ENCODE measurements at places on chromosomes 3 and 15. TPM values are rescaled to one million over a fixed set of nuclear protein-coding genes. Genes with fewer than 3 reads are reported as not detected.

DNA sequence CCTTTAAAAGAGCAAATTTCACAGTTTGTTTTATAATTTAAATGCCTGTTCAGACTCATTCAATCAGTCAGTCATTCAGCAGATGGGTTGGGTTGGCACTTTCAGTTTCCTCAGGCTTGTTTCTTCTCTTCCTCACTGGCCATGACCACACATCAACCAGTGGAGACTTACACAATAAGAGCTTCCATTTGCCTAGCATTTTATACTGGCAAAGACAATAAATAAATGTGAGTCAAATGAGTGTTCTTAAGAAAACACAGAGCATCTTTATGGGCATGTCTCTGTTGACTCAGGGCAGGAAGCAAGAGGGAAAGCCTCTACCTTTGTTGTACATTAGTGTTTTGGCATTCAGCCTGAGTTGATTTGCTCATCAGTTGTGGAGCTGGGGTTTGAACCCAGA, 122.6 kb downstream of the EPHB1 start:
- no peak for DNase-seq

DNA sequence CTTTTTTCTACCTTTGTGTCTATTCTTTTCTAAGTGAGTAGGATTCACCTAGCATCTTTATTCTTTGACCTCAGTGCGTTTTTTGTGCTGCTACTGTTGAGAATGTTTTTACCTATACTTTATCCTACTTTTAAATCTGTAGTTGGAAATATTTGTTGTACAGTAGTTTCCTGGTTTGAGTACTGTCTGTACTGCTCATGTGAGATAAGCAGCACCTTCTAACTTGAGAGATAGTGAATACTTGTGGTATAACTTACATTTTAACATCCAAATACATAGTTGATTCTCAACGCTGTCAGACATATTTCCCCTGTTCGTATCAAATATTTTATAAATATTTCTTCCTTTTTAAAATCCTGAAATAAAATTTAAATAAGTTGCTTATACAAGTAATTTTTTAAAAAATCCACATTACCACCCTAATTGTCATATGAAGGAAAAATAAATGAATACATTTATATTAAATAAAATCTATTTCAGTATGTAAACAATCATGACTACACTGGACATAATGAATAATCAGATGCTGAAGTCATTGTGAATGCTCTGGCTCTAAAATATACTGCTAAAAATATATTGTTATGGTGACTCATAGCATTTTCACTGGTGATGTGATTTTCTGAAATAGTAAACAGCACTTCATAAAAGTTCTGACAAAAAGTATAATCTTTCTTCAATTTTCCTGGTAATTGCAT, 17.4 kb downstream of the ATP11B start:
- DNase-seq, result no peak

DNA sequence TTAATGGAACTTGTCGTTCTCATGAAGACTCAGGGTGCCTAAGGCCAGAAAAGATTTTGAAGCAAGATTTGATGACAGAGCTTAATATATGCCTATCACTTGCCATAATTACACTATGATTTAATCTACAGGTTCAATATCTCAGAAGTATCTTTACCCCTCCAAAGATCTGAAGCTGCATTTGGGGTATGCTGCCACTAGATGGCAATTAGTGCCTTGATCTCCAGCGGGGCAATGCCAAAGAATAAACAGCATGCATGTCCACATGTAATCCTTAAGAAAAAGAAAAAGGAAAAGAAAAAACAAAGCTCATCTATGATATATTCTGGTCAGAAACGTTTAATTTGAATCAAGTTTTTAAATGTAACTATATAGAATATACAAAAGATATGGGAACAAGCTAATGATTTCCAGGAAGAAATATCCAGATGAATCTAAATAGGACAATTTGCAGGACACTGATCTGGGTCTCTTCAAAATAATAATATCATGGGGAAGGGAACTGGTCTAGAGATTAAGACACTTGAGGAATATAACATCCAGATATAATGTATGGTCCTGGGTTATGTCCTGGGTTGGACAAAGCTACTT, 55.0 kb upstream of the SOX14 start:
- no peak for DNase-seq

Gene LRRK1
- 6.3 TPM for total RNA-seq

- DNase-seq, result no peak
Measured at GRCh38 chr3:81173514-81173913, 587.9 kb downstream of the GBE1 start.

DNA sequence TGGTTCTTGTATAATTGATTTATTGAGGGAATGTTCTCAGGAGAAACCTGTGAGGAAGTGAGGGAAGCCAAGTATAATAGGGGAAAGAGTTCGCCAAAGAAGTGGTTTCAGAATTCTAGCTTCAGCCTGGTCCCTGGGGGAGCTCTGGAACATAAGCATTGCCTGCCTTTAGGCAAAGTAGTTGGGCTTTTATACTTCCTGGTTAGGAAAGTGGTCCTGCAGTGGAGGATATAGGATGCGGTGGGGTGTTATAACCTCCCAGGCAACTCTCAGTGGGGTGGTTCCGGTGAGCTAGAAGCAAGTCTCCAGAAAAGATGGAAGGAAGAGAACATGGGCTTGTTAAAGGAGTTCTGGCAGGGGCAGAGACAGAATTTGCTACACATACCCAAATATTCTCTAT, 22.7 kb upstream of the RBMS3 start:
- DNase-seq, result no peak

DNA sequence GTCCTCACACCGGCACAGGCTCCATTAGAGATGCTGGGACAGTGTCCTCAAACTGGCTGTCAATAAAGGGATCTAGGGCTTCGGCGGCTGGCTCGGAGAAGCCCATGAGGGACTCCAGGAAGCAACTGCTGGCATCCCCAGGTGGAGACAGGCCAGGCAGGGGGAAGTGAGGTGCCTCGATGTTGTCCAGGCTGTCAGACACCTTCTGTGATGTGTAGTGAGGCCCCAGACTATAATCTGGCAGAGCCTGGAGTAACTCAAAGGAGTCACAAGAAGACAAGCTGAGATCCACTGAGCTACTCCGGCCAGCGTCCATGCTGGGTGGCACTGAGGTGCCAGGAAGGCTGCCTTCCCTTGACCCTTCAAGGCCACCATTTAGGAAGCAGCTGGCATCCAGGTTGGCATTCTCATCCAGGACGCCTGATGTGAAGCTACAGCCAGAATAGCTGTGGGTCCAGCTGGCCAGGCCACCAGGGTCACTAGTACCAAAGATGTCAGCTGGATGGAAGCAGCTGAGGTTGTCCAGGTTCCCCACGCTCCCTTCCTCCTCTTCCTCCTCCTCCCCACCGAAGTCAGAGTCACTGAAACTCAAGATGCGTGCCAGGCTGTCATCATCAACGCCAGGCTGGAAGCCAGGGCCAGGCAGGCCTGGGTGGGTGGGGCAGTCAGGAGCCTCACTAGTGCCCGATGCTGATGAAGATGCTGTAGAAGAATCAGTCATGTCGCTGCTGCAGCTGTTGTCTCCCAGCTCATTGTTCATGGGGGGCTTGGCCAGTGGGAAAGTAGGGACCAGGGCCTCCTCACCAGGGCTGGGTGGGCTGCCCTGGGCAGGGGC, 10.1 kb downstream of the CSRNP1 start:
- DNase-seq, result no peak

- DNase-seq, result no peak
Measured at GRCh38 chr3:78021710-78022109, 981.8 kb downstream of the ROBO2 start.

Gene CPLX3
- total RNA-seq, result not detected

- DNase-seq, result no peak
Measured at GRCh38 chr3:50100956-50101845, 12.5 kb downstream of the RBM5 start.

DNA sequence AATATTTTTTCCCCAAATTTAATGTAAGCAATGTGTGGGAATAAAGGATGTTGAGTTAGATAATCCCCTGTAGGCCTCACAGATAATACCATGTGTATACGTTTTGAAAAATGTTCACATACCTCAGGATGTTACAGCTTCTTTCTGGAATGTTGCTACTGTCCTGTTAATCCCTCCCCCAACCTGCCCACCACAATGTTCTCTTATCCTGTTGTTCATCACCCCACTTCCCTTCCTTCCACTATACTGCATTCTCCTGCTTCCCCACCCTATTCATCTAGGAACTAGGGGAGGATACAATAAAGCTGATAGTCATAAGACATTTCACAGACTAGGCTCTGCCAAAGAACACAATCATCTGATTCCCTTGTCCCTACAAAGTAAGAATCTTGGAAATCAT, 92.1 kb downstream of the IGF2BP2 start:
- peak; percentile 98 for DNase-seq

- peak; percentile 39 for DNase-seq
Measured at GRCh38 chr3:124845406-124845805, 41.8 kb downstream of the ITGB5 start.

Gene TMIE
- 0.46 TPM for total RNA-seq

- DNase-seq, result no peak
Measured at GRCh38 chr3:123357275-123357674, 91.6 kb downstream of the ADCY5 start.

- no peak for DNase-seq
Measured at GRCh38 chr15:91954292-91954691, 100.8 kb downstream of the SLCO3A1 start.

- no peak for DNase-seq
Measured at GRCh38 chr3:102608875-102609274, 174.1 kb downstream of the ZPLD1 start.

Gene TTLL13
- total RNA-seq, result 0.04 TPM

DNA sequence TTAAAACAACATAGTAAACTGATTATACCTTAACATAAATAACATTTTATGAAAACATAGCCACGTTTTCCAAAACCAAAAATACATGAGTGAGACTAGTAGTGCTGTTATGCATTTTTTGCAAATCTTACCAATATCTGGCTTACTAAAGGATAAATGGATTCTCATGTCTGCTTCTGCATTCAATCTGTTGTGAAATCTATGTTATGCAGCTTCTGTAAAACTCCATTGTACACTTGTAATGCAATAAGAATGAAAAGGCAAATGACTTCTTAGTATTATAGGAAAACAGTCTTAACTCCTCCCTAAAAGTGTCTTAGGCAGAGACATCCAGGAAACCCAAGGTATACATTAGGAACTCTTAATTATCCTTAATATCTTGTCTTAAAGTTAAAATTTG, 330.9 kb upstream of the THBS1 start:
- no peak for DNase-seq

DNA sequence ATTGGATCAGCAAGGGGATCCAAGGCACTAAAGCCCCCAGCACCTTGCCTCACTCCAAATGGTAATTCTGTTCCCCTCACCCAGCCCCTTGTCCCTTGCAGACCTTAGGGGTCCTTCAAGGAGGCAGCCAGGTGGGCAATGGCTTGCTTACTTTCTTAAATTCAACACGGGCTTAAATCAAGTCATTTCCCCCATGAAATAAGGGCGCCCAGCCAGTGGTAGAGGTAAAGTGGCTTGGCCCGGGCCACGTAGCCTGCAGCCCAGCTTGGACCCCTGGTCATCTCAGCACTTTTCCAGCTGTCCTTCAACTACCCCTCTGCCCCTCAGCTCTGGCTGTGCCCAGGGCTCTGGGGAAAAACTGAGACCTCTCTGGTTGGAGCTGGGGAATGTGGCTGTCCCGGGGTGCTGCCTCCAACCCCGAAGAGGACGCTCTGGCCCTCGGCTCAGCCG, 1.2 kb downstream of the PSTPIP1 start:
- DNase-seq, result no peak

GRCh38 chr3:16516695-16517481, 3.4 kb upstream of the RFTN1 start:
- peak; percentile 40 for DNase-seq

- no peak for DNase-seq
Measured at GRCh38 chr15:80674245-80674614, 20.9 kb upstream of the ABHD17C start.

- no peak for DNase-seq
Measured at GRCh38 chr15:95025924-95026728, 794.8 kb downstream of the MCTP2 start.

DNA sequence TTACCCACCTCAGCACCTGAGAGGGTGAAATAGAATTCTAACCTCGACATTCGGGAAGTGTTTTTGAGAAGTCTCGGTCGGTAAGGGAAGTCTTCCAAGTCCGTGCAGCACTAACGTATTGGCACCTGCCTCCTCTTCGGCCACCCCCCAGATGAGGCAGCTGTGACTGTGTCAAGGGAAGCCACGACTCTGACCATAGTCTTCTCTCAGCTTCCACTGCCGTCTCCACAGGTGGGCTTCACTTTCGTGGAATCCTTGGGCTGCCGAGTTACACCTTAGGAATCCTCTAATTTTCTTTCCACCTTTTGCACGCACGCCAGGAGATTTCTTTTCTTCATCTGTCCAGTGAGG, 775 bp downstream of the CCNDBP1 start:
- no peak for DNase-seq

Gene ANKRD63
- total RNA-seq, result not detected

DNA sequence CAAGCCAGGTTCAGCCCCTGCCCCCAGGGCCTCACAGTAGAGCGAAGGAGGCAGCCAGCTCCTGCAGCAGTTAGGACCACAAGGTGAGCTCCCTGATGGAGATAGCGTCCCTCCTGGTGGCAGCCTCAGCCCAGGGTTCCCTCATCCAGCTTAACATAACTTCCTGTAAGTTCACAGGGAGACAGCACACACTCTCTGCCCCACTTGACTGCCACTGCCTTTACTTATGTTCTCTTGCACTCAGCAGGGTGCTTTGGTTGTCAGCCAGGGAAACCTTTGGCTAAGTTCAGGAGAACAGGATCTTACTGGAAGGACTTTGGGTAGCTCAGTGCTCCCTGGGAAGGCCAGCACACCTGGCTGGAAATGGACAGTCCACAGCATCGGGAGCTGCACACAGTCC, 10.9 kb downstream of the KBTBD13 start:
- DNase-seq, result no peak

- no peak for DNase-seq
Measured at GRCh38 chr3:127809211-127809610, 13.1 kb downstream of the MGLL start.

Gene PLA2G4D
- not detected for total RNA-seq
